ENCODE measurements at places on chromosomes 3 and 15. TPM values are rescaled to one million over a fixed set of nuclear protein-coding genes. Genes with fewer than 3 reads are reported as not detected.

TEX55 gene
- total RNA-seq: not detected

GLDN gene
- 1.9 TPM for total RNA-seq

CALML4 gene
- total RNA-seq: 13.6 TPM

PLCH1 gene
- total RNA-seq: 3.2 TPM

SLC2A2 gene
- total RNA-seq: not detected

AP3B2 gene
- total RNA-seq: 2.0 TPM

PLS1 gene
- total RNA-seq: 29.8 TPM

DNA sequence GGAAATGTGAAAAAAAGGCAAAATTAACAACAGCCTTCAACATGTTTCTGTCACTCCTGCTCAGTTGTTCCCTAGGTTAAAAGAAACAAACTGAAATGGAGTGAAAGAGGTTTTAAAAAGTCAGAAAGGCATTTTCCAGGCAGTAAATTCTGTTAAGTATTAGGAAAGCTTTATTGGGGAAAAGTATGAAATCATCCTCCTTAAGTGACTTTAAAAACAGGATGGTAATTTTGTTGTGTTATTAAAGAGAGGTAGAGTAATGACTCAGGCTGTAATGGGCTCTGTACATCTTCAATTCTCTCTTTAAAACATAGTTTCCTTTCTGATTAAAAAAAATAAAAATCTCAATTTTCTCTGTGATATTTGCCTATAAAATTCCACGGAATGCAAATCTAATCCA is 81.1 kb downstream of the OTOL1 start:
- no peak for DNase-seq

GRCh38 chr3:16759227-16759903 is 125.4 kb upstream of the PLCL2 start:
- no peak for DNase-seq

GRCh38 chr3:150319900-150320299 is 88.2 kb upstream of the TSC22D2 start:
- DNase-seq: peak; percentile 51

DNA sequence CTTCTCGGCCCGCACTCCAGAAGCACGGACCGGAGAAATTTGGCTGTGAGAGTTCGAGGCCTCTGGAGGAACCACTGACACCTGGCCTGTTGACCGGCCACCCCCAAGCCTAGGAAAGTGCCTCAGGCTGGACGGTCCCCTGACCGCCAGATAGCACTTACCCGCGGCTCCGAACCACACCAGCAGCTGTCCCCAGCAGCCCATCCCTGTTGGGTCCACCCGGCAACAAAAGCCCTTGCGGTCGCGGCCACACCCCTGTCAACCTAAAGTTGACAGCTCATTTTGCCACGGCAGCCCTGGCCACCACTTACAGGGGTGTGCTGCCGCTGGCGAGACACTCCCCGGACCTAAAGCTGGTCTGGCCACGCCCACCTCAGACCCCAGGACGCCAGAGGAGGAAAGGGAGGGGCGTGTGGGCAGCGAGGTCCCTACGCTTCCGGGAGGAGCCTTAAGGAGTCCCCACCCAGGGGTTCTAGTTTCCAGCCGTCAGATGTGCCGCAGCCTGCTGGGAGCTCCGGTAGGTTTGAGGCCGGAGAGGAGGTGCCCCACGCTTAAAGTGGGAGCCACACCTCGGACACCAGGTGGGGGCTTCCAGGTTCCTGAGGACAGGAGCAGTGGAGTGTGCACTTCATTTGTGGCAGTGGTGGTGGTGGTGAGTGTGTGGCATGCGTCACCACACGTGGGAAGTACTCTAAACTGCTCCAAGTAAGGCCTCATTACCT is at the start of gene LTK:
TSS of gene LTK (minus strand) at position 322 of the 722 bp plus-strand sequence. CDS start at position 204, 118 bp downstream.
- no peak for DNase-seq

DNA sequence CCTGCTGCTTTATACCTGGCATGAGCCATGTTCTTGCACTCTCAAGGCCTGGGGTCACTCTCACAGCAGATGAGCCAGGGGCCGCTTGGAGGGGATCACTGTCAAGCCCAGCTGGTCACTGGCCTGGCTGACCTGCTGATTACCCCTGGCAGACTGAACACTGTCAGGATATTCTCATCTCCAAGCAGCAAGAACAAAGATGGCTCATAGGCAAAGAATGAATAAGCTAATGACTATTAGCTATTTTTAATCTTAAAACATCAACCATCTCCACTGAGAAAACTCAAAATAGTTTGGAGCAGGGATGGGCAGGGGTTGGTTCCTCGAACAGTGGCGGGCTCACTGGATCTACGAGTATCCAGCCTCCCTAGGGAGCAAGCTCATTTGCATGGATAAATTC is 64.4 kb upstream of the ACAN start:
- DNase-seq: no peak

DNA sequence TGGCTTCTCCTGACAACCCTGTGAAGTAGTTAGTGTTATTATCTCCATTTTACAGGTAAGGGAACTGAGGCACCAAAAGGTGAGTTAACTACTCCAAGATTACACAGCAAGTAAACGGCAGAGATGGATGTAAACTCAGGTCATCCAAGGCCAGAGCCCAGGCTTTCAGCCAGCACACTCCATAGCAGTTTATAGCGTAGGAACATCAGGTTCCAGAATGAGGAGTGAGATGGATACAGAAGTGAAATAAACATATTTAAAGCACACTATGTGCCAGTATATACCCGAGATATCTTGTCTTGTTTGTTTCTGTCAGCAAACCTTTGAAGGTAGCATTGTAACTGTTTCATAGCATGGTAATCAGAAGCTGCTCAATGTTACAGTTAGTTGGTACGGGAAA is 279.0 kb downstream of the OXSM start:
- no peak for DNase-seq

DNA sequence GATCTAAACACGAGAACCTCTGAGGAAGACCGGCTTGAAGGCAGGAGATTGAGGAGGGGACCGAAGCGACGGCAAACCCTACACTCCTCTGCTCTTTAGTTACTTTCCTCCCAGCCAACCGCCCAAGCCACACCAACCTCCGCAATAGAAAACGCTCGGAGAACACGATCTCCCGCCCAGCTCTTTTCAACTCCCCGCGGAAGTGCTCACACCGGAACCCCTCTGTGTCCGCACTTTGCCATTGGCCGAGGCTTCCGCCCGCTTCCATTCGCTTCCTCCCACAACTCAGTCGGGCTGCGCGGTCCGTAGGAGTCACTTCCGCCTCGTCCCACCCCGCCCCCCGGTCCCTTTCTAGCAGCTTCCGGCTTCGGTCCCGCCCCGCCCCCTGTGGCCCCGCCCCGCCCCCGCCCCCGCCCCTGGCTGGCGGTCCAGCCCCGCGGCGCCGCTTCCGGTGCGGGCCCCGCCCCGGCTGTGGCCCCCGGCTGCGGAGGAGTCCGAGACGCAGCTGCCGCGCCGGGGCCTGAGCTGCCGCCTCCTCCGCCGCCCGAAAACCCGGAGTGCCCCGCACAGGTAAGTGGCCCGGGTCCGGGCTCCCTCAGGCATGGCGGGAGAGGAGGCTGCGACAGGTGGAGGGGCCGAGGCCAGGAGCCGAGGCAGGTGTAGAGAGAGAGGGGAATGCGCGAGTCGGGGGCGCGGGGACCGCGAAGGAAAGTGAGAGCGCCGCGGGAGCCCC is at the start of gene ARID3B:
TSS of gene ARID3B (plus strand) at position 460 of the 733 bp plus-strand sequence. CDS start 2,717 bp downstream, outside the sequence.
- peak; percentile 92 for DNase-seq

DNA sequence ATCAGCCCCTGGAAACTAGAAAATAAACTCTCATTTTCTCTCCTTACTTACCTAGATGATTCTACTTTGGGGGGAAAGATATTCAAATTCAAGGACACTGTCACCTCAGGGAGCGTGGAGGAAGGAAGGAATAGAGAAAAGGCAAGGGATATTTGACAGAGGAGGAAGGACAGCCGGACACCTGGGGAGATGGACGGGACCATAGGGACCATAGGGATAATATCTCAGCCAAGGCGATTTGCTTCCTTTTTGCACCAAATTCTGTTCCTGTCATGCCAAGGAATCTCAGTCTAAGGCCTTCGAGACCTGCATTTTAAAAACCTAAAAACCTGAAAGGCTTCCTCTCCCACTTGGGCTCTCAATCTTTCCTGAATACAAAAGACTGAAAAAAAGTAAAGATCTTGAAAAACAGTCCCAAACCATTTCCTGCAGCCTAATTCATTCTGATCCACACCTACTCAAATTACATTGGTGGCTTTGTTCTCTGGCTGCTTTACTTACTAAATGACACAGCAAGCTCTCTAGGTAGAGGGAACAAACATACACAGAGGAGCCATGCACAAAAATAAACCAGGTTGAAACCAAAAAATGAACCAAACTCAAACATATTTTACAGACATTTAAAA is 73.9 kb upstream of the SLC24A5 start:
- no peak for DNase-seq

GRCh38 chr3:34248352-34248751 is 449.9 kb downstream of the PDCD6IP start:
- DNase-seq: no peak

GRCh38 chr3:137766041-137766875 is 2.1 kb downstream of the SOX14 start:
- no peak for DNase-seq

DNA sequence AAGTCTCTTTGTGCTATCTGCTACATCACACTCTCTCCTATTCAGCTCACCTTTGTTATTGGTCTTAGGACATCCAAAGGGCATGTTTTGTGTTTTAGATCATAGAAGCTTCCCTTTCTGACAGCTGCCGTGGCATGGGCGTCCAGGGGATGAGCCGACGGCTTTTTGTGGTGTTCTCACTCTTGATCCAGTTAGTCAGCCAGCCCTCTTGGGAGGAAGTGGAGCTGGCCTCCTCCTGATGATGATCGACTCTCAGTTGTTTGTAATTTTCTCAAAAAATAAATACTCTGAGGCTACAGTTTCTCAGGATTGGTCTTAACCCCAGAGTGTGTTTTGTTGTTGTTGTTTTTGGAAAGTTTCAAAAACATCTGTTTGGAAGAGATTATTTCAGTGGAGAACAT is 34.4 kb downstream of the BOC start:
- no peak for DNase-seq

GRCh38 chr3:13772321-13772745 is 107.5 kb downstream of the WNT7A start:
- DNase-seq: no peak

DNA sequence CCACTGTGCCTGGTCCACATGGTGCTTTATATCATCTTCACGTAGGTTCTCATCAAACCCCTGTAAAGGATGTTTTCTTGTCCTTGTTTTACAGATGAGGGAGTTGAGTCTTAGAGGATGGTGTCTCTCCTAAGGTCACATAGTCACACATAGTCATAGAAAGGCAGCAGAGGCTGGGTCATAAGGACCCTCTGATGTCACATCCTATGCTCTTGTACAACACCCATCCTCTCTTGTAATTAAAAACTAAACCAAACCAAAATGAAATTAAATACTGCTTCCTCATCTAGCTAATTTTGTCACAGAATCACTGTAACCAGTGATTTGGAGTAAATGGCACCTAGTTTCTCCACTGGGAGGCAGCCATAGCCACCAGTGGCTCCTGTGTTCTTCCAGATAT is 21.8 kb upstream of the ATP1B3 start:
- DNase-seq: no peak

DNA sequence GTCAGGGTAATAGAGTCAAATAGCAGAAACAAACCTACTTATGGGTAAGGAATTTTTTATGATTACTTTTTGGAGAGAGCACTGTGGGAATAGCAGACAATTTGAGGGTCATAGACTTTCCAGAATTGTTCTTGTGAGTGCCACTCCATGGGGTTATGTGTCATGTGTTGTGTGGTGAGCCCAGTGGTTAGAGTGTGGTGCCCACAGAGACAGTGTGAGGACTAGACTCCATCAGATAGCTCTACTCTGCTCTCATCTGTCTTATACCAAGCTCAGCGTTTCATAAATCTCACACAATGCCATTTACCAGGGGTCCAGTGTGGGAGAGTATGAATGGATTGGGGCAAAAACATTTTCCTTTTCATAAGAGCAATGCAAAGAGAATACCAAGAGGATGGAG is 188.9 kb downstream of the AGBL1 start:
- DNase-seq: no peak

DNA sequence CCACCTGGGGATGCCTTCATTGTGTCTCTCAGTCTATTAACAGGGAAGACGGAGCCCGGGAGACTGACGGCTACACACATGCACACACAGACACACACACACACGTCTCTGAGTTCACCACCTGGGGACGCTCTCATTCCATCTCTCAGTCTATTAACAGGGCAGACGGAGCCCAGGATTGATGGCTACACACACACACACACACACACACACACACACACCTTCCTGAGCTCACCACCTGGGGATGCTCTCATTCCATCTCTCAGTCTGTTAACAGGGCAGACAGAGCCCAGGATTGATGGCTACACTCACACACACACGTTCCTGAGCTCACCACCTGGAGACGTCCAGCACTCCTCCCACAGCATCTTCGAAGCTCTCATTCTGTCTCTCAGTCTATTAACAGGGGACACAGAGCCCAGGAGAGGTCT is 143.9 kb downstream of the OR4M2 start:
- no peak for DNase-seq

DNA sequence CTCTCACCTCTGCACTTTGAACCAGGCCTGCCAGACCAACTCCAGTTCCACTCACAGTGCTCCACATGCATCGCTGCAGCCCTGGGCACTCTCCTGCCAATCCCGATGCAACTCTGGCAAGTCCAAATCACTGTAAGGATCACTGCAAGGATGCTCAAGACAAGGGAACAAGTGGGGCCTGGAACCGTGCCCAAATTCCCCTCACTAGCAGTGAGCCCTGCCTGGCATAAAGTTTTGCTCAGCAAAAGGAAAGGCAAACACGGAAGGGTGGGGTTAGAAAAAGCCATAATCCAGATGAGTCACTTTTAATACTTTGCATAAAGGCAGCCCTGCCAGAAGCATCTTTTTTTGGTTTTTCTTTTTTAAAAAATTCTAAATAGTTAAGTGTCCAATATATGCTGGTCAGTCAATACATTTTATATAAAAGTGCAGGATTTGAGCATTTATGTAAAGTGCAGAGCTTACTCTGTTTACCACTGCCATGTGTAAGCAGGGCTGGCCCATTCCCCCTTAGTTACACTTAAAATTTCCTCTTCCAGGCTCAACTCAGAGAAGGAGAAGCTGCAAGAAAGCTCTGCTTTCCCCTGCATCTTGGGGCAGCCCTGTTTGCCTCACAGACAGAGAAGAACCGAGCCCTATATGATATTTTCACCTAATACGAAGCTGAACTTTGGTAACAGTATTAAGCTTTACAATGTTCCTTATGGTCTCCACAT is 102.2 kb downstream of the CD47 start:
- no peak for DNase-seq

DNA sequence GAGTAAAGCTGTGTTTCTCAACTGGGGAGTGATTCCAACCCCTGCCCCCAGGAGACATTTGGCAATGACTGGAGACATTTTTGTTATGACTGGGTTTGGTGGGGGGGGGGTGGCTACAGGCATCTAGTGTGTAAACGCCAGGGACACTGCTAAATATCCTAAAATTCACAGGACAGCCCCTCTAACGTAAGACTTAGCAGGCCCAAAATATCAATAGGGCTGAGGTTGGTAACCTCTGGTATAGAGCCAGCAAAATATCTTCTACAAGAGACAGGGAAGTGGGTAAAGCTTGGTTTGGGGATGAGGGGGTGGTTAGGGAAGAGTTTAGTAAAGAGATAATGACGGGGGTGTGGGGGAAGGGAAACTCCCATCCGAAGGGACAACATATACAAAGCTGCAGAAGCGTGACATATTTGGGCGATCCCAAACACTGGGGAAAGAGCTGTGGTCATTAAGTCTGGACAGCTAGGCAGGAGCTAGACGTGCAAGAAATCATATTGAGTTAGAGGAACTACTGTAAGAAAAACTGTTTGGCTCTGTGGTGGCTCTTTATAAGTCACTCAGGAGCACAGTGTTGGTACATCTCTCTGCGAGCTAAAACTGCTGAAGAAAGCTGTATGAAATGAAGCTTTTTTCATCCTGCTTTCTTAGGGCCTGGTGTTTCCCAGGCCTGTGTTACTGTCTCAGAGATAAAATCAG is 697 bp upstream of the TRIM69 start:
- no peak for DNase-seq

Measured in urinary bladder (tissue), 4 donors.